ENCODE measurements at places on chromosomes 5 and 9.

DNA sequence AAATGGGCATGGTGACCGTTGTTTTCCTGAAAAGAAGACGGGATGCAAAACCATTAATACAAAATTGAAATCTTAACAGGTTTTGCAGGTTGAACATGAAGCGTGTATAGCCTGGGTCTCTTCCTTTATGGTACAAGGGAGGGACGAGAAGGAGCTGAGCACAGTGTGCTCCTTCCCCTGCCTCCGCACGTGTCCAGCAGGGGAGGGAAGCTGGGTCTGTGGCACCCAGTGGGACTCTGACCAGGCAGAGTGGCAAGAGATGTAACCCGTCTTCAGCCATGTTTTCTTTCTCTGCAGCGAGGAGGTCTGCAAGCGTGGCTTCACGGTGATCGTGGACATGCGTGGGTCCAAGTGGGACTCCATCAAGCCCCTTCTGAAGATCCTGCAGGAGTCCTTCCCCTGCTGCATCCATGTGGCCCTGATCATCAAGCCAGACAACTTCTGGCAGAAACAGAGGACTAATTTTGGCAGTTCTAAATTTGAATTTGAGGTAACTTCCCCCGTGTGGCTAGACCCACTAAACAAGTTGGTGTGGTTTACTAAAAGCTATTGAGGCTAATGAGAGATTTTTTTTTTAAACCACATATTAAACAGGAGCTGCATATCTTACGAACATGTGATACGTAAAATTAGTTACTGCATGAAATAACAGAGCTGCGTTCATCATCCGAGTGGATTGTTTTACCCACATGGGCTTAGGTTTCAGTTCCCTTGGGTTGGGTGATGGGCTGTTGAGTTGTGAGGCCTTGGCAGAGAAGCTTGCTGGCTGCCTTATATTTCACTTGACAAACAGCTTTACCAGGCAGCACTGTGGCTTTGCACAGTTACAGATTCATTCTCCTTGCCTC is 143.7 kb downstream of the TRIO start:
- no peak for DNase-seq

DNA sequence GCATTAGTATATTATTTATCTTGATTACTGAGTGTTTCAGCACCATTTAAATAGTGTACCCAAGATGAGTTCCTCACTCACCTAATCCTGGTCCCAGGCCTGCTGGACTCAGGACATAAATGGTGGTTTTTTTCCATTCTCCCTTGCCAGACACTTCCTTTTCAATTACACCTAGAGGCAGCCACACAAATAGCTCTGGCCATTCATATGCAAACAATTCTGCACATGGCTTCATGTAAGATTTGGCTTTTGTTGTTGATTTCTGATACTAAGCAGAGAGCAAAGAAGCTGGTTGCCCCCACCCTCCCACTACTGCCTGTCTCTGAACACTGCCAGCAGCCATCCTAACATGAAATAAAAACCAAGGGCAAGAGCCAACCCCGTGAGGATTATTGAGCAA is 180.4 kb downstream of the SEMA5A start:
- no peak for DNase-seq

DNA sequence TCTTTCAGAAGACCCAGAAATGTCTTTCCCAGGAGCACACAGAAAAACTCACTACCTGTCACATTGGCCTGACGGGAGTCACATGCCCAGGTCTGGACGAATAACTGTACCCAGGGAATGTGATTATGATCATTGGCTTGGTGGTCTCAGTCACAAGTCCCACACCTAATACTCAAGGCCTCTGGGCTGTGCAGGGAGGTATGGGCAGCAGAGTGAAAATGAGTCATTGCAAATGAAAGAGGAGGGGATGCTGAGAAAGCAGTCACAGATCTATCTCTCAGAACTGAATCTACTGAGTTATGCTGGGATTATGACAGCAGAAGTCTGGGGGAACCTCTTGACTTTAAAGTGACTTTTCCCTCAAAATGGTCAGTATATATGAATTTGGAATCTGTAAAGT is 36.9 kb downstream of the SGCD start:
- no peak for DNase-seq

DNA sequence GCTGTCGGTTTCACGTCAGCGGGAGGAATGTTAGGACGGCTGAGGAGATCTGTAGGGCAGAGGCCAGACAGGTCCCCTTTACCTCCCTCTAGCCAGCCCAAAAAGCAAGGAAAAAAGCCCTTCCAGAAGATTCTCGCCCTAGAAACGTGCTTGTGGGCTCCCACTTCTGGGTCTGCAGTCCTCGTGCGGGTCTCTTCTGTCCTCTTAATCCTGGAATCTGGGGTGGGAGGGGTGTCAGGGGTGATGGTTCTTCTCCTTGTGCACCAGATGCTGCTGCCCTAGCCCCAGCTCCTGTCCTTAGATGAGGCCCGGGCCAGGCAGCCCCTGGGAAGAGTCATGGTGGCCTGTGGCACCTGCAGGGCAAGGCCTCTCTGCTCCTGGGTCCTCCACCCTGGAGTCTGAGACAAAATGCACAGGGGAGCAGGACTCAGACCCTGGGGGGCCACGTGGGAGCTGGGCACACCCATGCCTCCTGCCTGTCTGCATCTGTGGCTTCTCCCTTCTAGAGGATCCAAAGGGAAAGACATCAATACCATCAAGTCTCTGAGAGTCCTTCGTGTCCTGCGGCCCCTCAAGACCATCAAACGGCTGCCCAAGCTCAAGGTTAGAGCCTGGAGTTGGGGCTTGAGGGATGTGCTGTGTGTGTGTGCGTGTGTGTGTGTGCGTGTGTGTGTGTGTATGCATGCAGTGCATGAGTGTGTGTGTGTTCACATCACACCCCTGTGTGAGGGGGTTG is 174.2 kb downstream of the CACNA1B start:
- no peak for DNase-seq

GRCh38 chr9:5832071-5832537 is 813 bp downstream of the ERMP1 start:
- DNase-seq: peak; percentile 46

- no peak for DNase-seq
Observed at GRCh38 chr9:8558176-8558575, 758.6 kb upstream of the DMAC1 start.

- DNase-seq: no peak
Observed at GRCh38 chr5:116669261-116670031, 94.8 kb upstream of the SEMA6A start.

GRCh38 chr9:77649109-77649812 is 1.1 kb upstream of the GNA14 start:
- peak; percentile 54 for DNase-seq

- DNase-seq: peak; percentile 63
Observed at GRCh38 chr5:6686915-6687409, 26.3 kb upstream of the TENT4A start.

GRCh38 chr5:148623741-148624140 is 30.6 kb downstream of the HTR4 start:
- DNase-seq: no peak

DNA sequence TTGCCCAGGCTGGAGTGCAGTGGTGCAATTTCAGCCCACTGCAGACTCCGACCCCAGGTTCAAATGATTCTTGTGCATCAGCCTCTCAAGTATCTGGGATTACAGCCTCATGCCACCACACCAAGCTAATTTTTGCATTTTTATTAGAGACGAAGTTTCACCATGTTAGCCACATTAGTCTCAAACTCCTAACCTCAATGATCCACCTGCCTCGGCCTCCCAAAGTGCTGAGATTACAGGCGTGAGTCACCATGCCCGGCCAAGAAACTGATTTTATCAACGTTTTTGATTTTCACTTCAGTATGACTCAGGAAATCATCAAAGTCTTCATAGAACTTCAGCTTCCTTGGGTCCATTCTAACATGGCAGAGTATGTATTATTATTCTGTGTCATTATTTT is 125.4 kb downstream of the GABRG2 start:
- DNase-seq: no peak

- DNase-seq: no peak
Observed at GRCh38 chr5:160359816-160360215, 10.6 kb downstream of the C1QTNF2 start.

- DNase-seq: no peak
Observed at GRCh38 chr9:86459191-86459590, 105.0 kb upstream of the TUT7 start.

DNA sequence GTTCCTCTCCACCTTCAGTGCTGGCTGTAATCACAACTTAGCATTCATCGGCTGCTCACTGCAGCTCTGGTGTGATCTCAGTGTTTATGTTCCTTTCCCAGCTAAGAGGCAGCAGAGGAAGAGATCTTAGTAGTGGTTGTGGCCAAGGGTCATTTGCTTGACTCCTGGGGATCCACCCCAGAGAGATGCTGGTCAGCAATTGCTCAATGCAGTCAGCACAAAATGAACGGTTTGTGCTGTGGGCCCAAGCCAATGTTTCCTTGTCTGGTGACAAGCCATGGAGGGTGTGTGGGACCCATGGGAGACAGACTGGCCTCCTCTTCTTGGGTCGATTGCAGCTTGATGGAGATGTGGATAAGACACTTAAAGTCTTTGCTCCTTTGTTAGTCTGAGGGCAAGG is 16.1 kb upstream of the FRMD3 start:
- DNase-seq: no peak

DNA sequence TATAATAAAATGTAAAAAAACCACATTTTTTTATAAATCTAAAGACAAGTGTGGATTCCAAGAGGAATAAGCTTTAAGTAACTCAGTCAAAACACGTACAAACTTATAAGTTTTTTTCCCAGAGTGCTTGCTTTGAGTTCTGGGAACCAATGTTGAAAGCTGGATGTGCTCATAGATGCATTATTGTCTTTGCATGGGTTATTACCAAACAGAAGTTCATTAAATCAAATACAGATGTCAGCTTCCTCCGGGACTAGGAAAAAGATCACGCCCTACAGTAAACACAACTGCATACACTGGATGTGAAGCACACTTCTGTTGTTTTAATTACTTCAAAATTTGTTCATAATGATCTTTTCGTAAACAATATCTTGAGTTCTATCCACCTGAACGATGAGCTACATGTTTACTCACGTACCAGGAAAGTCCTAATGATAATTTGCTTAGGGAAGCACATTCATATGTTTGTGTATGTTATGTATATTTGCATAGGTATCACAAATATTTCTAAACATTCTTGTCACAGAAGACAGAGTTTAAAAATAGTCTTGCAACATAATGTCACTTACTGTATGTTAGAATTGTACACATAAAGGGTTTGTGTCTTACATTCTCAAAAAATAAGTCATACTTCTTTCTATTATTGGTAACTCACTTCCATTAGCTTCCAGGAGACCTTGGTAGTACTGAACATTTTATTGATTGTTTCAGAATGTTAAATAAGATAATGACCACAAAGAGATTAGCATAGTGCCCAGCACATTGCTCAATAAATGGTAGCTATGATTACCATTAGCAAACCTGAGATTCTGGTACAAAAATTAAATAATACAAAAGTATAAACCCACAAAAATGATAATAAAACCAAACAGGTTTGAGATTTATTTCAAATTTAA is 427.4 kb downstream of the CETN3 start:
- no peak for DNase-seq

- DNase-seq: no peak
Observed at GRCh38 chr5:173234129-173234790, 746 bp downstream of the NKX2-5 start.

DNA sequence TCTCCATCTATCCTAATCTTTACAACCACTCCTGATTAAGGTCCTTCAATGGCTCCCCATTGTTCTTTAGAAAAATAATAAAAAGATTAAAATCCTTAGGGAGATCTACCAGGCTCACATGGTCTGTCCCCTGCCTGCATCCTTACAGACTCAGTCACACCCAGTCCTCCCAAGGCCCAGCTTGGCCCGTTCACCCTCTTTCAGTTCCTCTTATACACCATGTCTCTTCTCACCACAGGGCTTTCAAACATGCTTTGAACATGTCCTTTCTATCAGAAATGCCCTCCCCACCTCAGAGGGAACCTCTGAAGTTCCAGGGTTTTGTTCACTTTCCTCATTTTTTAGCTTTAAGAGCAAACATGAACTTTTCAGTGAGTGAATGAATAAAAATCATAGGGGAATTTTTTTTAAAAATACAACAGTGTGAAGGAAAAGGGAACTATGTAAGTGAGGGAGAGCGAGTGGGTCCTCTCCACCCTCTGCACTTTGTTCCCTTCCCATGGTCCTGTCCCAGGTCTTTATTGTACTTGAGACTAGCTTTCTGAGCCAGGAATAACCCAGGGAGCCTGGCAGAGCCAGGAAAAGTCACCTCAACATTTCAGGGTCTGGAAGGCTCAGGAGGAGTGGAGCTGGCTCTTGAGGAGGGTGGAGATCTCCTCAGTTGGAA is 55.3 kb downstream of the TRPC7 start:
- DNase-seq: no peak

DNA sequence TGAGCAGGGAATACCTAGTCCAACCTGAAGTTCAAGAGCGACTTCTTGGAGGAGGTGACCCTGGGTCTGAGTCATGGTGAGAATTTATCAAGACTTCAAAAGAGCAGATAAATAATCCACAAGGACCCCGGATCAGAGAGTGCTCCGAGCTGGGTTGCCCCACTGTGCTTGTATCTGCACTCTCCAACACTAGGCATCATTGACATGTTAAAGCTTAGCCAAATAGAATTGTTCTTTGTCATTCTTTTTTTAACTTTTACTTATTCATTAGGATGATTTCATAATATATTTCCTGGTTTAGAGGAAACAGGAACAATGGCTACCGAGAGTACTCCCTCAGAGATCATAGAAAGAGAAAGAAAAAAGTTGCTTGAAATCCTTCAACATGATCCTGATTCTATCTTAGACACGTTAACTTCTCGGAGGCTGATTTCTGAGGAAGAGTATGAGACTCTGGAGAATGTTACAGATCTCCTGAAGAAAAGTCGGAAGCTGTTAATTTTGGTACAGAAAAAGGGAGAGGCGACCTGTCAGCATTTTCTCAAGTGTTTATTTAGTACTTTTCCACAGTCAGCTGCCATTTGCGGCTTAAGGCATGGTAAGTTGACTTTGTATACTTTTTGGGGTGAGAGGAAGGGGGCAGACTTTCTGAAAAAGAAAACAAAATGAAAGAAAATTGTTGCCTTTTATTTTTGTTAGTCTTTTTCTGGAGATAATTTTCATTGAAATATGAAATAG is at the start of gene CARD6:
CARD6 (plus strand) TSS at position 300 of the 738 bp plus-strand sequence; CDS start at position 316, 16 bp downstream.
- DNase-seq: peak; percentile 78

DNA sequence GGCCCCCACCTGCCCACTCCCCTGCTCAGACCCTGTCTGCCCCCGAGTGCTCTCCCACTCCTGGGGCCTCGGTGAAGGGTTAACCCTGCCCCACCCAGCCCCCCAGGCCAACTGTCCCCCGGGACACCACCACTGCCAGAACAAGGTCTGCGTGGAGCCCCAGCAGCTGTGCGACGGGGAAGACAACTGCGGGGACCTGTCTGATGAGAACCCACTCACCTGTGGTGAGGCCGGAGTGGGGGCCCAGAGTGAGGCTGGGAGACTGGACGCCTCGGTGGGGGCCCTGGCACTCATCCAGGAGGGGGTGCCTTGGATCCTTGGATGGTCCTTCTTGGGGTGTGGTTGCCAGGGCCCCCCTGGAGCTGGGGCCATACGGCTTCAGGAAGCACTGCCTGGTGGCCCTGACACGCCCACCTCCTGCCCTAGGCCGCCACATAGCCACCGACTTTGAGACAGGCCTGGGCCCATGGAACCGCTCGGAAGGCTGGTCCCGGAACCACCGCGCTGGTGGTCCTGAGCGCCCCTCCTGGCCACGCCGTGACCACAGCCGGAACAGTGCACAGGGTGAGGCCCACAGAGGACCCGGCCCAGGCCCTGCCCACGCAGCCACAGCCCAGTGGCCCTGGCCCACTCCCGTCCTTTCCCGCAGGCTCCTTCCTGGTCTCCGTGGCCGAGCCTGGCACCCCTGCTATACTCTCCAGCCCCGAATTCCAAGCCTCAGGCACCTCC is 2.1 kb downstream of the MAMDC4 start:
- DNase-seq: no peak

- DNase-seq: peak; percentile 67
Observed at GRCh38 chr5:134252671-134253070, 26.8 kb upstream of the PPP2CA start.

- DNase-seq: no peak
Observed at GRCh38 chr5:118863345-118863744, 125.0 kb downstream of the DTWD2 start.
